ENCODE measurements at places on chromosomes 1 and 21.
A peak's percentile ranks its signal among the peaks of the same experiment; 100 is the strongest.

DNA sequence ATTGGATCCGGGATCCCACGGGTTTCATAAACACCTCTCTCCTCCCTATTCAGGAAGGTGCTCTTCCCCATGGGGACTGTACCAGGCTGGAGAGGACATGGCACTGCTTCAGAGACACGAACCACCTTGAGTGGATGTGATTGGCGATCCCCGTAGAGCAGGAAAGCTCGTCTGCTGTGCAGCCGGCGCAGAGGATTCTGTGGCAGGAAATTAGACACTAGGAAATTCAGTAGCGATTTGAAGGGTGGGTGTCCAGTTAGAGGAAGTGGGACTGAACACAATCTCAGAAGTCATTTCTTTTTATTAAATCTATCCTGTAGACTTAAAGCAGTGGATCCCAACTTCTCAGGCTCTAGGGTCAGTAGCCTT, 767 bp downstream of the PDIK1L start:
- DNase-seq: no peak

DNA sequence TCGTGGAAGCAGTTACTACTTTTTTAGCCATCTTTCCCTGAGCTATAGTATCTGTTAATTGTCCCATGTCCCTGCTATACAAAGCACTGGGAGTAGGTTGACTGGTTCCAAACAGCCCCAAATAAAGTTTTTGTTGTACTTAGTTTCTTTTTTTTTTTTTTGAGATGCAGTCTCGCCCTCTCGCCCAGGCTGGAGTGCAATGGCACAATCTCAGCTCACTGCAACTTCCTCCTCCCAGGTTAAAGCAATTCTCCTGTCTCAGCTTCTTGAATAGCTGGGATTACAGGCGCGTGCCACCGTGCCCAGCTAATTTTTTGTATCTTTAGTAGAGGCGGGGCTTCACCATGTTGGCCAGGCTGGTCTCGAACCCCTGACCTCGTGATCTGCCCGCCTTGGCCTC, 3.3 kb downstream of the NCSTN start:
- DNase-seq: no peak

GRCh38 chr1:195472291-195472690, 1135.9 kb downstream of the KCNT2 start:
- no peak for DNase-seq

DNA sequence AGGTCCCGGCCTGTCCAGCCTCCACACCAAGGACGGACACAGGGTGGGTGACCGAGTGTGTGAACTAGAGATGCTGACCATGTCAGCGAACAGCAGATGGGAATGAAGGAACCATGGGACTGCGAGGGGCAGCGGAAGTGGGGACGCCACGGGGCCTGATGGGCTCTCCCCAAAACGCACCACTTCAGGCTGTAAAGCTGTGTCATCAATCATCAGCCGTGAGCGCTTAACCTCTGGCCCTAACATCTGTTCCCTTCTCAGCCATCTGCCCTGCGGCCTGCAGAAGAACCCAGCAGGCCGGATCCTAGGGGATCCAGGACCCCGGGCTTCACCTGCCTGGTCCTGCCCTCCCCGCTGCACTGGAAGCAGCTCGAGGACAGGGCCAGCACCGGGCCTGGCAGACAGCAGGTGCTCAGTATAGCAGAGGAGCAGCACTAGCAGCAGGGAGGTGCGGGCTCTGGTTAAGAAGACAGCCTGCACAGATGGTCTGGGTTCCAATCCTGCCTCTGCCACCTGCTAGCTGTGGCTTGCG, 58.7 kb downstream of the DMRTB1 start:
- no peak for DNase-seq

DNA sequence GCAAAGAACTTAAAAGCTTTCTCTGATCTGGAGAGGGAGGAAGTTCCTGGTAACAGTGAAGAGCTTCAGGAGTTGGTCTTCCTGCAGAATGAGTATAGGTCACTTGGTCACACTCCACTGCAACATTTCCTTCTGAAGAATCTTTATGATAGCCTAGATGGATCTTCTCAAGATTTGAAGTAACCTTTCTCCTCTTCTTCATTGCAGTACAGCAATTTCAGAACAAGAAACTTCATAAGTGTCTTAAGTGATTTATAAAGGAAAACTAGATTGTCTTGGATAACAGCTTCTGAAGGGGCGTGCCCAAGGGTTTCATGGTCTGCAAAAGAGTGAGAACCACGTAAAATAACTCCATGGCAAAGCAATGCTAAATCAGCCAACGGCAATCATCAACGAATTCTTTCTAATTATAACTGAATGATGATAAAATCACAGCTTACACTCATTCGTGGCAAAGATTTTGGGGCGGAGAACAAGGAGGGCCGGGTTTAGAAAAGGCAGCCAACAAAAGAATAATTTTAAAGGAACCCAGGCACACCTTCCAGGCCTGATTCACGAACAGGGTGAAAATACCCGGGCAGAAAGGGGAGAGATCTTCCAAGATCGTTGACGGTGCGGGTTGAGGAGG, 53.9 kb upstream of the ASPM start:
- DNase-seq: peak; percentile 52

DNA sequence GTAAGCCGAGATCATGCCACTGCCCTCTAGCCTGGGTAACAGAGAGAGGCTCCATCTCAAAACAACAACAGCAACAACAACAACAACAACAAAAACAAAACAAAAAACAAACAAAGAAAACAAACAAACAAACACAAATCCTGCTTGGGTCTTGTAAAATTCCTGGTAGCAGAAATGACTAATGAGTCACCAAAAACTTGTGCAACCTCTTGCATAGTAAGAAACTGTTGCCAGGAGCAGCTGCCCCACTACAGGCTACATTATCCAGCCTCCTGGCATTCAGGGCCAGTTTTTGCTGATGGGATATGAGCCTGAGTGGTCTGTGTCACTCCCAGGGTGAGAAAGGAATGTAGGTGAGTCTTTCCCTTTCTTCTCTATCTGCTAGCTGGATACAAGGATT, 245.4 kb downstream of the TNR start:
- no peak for DNase-seq

DNA sequence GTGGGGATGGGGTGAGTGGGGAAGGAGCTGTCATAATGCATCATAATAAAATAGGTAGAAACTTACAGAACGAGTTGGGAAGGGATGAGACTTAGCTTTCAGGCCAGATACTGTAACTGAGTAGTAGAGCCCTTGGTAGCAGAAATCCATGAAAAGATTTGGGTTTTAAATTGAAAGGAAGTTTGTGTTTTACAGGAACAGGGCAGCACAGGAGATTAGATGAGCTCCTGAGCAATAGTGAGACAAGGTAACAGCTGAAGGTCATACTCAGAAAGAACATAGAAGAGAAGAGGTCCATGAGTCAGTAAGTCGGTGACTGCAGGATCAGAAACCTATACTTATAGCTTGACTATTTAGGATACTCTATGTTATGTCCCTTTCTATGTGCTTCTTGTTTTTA, 7.3 kb downstream of the MAP10 start:
- DNase-seq: no peak

GRCh38 chr1:214472364-214472763, 79.0 kb downstream of the PTPN14 start:
- peak; percentile 45 for DNase-seq

DNA sequence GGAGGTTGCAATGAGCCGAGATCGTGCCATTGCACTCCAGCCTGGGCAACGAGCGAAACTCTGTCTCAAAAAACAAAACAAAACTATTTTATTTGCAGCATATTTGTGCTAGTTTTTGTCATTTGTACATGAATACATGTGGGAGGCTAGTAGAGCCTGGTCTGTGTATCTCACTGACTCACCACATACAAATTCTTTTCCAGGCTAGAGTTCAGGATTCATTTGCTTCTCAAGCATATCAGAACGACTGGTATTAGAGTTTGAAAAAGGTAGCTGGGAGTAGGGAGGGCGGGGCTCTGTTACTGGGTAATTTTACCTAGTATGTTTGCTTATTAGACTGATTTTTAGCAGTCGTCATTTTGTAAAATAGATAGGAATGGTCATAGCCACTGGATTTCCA, 4.5 kb upstream of the TOR3A start:
- DNase-seq: peak; percentile 53

DNA sequence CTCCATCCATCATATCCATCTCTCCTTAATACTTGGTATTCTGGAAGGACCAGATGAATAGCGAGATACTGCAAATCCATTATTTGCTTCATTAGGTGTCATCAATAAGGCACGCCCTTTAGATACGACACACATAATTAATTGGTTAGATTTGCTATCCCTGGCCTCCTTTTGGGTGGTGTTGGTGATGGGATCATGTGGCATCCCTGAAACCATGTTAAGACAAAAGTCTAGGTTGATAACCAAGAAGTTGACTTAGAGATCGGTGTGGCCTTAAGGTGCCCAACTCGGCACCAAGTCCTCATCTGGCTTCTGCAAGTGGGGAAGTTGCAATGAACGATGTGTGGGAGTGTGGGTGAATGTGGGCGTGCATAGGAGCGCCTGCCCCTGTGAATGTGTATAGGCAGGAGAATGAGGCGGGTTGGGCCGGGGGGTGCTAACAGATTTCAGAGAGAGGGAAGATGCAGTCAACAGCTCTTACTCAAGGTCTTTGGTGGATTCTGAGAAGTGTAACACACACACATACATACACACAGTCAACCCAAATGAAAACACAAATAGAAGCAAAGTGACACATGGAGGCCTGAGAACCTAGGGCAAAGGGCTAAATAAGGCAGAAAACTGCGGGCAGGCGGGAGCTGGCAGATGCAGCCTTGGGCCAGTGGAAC, 415.7 kb upstream of the ESRRG start:
- DNase-seq: no peak

DNA sequence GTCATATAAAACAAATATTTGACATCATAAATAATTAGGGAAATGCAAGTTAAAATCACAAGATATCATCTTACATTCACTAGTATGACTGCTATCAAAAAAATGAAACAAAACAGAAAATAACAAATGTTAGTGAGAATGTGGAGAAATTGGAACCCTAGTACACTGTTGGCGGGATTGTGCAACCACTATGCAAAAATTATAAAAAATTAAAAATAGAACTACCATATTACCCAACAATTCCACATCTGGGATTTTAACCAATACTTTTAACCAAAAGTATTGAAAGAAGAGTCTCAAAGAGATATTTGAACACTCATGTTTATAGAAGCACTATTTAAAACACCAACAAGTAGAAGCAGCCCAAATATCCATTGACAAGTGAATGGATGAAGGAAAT, 797.2 kb upstream of the ADAMTS5 start:
- no peak for DNase-seq

- no peak for DNase-seq
Measured at GRCh38 chr1:40281853-40282252, 23.8 kb downstream of the ZMPSTE24 start.

GRCh38 chr1:241627453-241628259, 12.5 kb downstream of the CHML start:
- DNase-seq: peak; percentile 87

Measured in fibroblast of the aortic adventitia (primary cell).